ENCODE measurements at places on chromosomes 6 and 20. TPM values are rescaled to one million over a fixed set of nuclear protein-coding genes. Genes with fewer than 3 reads are reported as not detected.

GRCh38 chr20:50992733-50993457 is 30.0 kb downstream of the KCNG1 start:
- peak; percentile 74 for DNase-seq

- DNase-seq = no peak
These were observed 18.9 kb upstream of the TRAM2 start for GRCh38 chr6:52595796-52596130.

- DNase-seq = no peak
These were observed 224.0 kb upstream of the PLN start for GRCh38 chr6:118324116-118324515.

DNA sequence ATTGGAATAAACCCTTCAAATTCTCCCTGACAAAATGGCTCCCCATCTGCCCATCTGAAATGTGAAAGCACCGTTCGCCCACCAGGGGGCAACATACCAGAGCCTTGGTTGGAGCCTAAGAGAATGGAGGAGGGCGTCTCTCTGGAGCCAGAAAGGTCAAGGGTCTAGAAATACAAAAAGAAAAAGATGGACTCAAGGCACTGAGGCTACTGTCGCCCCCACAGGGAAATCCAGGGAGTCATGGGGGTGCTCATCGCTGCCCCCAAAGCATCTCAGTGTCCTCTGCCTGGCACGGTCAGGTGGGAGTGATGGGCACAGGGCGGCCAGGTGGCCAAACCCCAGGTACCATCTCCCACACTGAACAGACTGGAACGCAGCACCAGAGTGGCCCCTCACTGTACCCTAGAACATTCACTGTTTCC is 136.3 kb downstream of the ZMYND8 start:
- peak; percentile 69 for DNase-seq

Gene C6orf141
- total RNA-seq = 0.43 TPM

- DNase-seq = no peak
These were observed 2.6 kb downstream of the NFKBIE start for GRCh38 chr6:44262467-44263353.

GRCh38 chr6:17450397-17450796 is 57.0 kb downstream of the CAP2 start:
- no peak for DNase-seq

DNA sequence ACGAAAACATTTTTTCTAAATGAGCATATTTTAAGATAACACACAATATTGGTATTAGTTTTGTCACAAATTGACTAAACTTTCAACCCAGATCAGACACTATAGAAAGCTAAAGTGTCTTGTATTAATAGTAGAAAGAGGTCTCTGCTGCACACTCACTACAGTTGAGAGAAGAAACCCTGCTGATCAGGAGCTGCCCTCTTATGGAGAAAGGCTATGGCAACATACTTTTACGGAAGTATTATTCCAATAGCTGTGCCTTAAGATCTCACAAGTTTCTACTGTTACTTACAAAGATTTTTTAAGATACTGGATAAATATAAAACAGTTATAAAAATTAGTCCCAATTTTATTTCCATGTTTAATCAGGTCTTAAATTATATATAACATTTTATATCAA is 155.7 kb downstream of the RIMS1 start:
- no peak for DNase-seq

Gene PET117
- total RNA-seq = 19.4 TPM

Gene TREML2
- 8.2 TPM for total RNA-seq

DNA sequence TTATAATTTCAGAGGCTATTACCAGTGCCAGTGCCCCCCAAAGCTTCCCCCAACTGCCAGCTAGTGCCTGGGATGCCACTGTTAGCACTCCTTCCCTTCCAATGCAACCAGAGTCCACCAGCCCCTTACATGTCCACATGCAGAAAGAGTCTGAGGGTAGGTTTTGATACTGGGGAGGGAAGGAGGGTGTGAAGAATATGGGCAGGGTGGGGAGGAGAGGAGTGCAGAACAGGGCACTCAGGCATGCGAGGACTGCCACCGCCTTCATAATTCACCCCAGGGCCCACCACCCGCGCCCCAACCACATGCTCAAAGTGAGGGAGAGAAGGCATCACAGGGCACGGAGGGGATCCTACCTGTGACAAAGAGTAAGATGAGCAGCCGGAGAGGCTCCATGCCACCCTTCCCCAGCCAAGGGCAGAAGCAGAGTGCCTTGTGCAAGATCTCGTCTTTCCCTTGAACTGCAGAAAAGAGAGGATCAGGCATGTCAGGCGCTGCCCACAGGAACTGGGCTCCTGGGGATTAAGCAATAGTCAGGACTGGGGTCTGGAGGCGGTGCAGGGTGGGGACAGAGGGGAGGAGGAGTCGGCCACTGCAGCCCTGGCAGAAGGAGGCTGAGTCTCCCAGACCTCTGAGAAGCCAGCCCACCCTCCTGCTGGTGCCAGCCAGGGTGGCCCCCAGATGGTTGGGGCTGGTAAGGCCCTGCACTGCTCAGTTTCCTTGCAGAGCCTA is at the start of gene TREM2:
Gene TREM2, minus strand, starts transcription at position 430 of the 732 bp plus-strand sequence. Its CDS starts 34 bp downstream, at position 396.
- DNase-seq = no peak

GRCh38 chr20:51306521-51307358 is 235.8 kb downstream of the NFATC2 start:
- DNase-seq = peak; percentile 82

Gene HLA-DOA
- total RNA-seq = 8.1 TPM

DNA sequence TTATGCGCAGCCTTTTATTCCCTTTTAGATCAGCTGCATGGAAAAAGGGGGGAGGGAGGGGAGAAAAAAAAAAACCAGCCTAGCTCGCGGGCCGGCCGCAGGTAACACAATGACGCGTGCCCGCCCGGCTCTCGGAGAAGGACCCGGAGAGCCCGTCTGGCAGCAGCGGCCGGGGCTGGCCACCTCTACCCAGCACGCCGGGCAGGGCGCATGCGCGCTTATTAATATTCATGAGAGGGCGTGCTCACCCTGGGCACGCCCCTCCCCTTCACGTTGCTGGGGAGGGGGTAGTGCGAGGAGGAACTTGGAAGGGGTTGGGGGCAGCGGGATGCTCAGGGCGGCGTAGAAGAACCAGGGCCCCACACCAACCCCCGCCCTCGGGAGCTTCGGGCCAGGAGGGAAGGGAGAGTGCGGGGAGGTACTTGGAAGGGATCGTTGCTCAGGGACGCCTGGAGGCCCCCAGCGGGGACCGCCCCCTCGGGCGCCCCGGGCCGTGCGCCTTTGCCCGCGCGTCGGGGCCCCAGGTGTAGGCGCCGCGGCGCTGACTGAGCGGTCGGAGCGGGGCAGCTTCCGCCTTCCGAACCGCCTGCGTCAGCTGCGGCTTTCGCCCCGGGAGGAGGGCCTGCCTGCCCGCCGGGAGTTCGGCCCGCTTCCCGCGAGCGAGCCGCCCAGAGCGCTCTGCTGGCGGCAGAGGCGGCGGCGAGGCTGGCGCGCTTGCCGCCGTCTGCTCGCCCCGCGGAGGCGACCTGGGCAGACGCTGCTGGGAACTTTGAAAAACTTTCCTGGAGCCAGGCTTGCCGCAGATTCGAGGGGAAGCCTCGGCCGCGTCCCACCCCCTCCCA is at the start of gene JAG1:
Gene JAG1, minus strand, starts transcription at position 158 of the 842 bp plus-strand sequence. CDS start 469 bp downstream, outside the sequence.
- DNase-seq = peak; percentile 78

Gene TMEM244
- total RNA-seq = not detected

GRCh38 chr6:33632558-33633039 is 11.5 kb downstream of the ITPR3 start:
- DNase-seq = peak; percentile 73

Gene UNC5CL
- 2.6 TPM for total RNA-seq
